ENCODE measurements at places on chromosomes 4 and X.

DNA sequence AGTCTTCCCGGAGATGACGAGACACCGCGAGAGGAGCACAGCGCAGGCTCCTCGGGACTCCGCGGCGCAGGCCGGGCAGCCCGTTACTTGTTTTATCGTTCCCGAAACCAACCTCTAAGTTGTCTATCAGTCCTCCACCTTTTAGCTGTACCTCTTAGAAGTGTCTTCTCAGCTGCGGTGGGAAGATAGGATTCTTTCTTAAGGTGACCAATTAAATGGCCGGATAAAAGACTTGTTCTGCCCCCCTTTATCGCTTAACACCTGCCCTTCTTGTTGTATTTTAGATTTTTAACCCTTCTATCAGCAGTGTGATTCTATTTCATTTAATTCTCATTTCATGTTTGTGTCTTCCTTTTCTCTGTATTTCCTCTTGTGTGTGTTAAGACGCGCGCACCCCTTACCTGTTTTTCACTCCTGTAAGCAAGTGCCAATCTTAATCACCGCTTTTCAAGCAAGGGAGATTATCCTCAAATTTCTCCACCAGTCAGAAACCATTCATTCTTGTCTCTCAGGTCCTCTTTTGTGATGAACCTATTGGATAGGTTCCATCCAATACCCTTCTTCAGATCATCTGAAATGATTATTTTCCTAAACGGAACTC lies at the start of gene SLC9B2:
Gene SLC9B2, minus strand, starts transcription at position 15 of the 601 bp plus-strand sequence. CDS start 9,211 bp downstream, outside the sequence.
- DNase-seq, result peak; percentile 82

DNA sequence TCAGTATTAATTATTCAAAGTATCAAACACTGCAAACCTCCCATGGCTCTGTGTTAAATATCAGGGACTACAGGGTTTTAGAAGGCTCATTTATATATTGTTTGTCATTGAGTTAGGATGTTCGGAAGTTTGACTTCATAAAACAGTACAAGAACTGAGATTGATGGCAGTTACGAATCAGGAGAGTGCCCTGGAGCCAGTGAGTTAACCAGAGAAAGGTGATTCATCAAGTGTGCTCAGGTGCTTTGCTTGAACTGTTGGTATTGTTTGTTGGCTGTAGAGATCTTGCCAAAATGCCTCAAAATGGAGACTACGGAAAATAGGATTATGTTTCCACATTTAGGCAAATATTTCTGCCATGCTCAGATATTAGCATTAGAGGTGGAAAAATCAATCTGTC lies 7.5 kb upstream of the GPR101 start:
- no peak for DNase-seq

DNA sequence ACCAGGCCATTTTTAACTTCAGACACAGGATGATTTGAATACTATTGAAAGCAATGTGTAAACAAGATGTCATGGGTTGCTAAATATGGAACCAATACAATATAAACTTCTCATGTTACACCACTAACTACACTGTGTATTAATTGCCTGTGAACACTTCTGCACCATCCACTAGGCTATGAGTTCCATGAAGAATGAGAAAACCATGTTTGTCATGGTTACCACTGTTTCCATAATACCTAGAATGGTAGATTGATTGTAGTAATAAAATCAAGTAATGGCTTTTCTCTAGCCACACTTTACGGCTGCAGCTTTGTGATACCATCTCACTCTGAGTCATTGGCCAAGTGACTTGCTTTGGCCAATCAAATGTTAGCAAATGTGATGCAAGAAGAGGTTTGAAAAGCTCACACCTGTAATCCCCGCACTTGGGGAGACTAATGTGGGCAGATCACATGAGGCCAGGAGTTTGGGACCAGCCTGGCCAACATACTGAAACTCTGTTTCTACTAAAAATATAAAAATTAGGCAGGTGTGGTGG lies 19.9 kb upstream of the CYBB start:
- no peak for DNase-seq

DNA sequence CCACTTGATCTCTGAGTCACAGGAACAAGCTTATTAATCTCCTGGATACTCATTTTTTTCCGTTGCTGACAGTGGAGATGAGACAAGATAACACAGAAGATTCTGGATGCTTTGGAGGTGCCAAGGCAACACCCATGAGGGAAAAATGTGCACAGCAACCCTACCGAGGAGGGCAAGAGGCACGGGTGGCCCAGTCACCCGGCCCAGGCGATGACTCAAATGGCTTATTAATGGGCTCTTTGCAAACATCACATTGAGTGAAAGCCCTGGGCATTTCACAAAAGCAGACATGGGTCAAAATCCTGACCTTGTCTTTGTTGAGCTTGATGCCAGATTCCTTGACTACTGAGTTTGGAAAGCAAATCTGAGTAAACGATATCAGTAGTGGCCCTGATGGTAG lies 315.1 kb downstream of the STK32B start:
- DNase-seq, result no peak

- peak; percentile 92 for DNase-seq
These were observed at the start of gene OCIAD2 for GRCh38 chr4:48906206-48907173. OCIAD2 (minus strand) TSS chr4:48906774; CDS start chr4:48904549, 2,225 bp downstream.

DNA sequence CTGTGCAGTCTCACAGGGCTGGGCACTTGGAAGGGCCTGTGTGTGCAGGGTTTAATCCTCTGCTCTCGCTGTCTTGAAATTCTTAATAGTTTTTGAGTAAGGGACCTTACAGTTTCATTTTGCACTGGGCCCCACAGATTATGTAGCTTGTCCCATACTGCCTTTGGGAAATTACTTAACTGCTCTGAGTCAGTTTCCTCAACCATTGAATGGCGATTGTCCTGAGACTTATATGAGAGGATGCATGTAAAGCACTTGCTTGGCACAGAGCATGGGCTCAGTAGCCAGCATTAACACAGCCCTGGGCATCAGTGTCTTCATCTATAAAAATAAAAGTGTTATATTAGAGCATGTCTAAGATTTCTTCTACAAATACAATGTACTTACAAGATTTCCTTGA lies 55.8 kb downstream of the CLCN5 start:
- DNase-seq, result no peak

GRCh38 chrX:39839371-39839770 lies 258.4 kb downstream of the BCOR start:
- DNase-seq, result no peak

DNA sequence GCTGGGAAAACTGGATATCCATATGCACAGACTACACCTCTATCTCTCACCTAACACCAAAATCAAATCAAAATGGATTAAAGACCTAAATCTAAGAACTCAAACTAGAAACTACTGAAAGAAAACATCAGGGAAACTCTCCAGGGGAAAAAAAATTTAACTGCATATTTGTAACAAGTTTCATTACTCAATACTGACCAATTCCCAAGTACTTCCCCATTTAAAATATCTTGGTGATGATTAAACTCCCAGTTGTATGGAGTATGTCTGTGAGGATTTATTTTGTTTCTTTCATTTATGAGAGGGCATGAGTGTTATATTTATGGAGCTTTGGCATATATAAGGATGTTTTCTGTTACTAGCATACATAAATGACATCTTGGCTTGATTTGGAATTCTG lies 112.3 kb upstream of the IL15 start:
- DNase-seq, result no peak

- DNase-seq, result no peak
These were observed 224.6 kb downstream of the SOWAHB start for GRCh38 chr4:76673362-76673761.

- DNase-seq, result no peak
These were observed 1.1 kb downstream of the RNF212 start for GRCh38 chr4:1112174-1112820.

GRCh38 chr4:46922205-46922604 lies 13.2 kb upstream of the COX7B2 start:
- DNase-seq, result no peak

GRCh38 chr4:85778632-85779131 lies 303.7 kb downstream of the ARHGAP24 start:
- no peak for DNase-seq

DNA sequence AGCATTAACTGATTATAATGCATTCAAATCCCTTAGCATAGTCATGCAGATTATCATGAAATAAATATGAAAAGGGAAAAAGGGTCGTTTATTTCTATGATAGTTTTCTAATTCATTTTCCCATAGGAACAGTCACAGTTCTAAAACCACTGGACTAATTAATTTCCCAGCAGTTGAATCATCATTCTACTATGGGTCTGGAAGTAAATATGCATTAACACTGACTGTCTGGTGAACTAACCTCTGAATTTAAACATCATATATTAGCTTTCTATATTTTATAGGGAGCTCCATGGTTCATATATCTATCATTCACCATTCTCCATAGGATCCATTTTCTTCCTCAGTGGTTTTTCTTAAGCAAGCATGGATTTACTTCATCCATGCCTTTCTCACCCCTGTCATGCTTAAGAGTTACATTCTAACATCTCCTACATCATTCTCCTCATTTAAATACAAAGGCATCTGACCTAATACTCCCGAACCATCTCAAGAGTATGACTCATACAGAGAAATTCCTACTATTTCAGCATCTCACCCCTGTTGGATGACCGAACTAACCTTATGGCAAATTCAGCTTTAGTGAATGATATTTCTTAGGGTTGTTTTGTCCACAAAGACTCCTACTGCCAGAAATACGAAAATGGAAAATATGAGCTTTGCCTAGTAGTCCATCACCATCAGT lies 198.7 kb upstream of the ADAMTS3 start:
- DNase-seq, result no peak

DNA sequence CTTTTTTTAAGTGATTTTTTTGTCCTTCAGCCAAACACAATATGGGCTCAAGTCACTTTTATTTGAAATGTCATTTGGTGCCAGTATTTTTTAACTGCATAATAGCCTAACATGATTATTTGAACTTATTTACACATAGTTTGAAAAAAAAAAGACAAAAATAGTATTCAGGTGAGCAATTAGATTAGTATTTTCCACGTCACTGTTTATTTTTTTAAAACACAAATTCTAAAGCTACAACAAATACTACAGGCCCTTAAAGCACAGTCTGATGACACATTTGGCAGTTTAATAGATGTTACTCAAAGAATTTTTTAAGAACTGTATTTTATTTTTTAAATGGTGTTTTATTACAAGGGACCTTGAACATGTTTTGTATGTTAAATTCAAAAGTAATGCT lies 62.1 kb downstream of the EDNRA start:
- DNase-seq, result no peak

- DNase-seq, result peak; percentile 55
These were observed 133.1 kb downstream of the CORIN start for GRCh38 chr4:47704693-47705325.

DNA sequence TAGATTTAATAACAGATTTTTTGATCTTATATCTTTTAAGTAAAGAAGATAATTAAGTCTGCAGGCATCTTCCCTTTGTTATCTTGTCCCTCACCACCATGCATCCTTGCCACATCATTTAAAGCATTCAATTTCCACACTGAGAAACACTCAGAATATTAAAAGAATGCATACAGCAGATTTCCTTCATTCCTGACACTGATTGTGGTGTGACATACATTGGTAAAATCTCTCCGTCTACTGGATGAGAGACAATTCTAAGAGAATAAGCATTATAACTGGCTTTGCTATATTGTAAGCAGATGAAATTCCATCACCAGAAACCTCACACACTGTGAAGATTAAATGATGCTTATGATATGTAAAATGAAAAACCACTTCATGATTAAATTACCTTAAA lies 97.4 kb upstream of the TRPC5OS start:
- no peak for DNase-seq

DNA sequence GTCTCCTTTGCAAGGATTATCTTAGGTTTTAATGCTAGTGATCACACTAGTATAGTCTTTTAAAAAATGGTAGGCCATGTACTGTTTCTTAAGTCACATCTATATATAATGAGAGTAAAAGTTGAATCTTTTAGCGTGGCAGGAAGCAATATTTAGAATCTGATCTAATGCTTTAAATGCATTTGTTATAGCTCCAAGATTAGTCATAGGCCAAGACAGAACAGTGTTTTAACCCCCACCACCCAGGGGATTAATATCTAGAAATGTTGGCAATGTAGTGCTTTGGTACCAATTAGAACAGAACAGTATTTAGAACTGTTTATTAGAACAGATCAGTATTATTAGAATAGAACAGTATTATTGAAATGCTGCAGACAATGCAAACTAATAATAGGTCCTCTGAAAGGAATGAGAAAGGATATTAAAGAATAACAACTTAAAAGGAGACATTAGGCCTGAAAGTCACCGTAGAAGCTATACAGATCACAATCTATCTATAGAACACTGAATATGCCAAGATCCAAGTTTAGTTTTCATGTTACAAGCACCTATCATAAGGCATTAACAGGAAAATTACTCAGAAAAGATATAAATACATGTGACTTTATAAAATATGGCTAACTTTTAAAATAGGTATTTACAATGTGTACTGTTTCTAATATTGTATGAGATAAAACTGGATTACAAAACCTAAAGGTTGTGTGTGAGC lies 146.2 kb downstream of the NPNT start:
- DNase-seq, result no peak

DNA sequence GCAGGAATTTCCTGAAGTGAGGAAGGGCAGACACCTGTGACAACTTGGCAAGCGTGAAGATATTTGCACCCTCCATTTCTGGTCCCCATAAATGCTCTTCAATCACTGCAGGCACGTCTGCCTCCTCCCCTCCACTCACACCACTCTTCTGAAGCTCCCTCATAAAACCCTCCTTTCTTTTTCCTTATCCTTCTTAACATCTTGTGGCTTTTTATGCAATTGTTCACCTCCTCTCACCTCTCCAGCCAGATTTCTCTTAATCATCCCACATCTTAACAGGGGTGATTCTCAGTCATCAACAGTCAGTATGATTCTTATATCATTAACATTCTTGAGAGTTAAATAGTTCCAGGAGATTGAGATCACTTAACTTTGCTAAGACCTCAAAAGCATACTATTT lies 277.4 kb downstream of the SPRY1 start:
- DNase-seq, result no peak

GRCh38 chr4:176817204-176817603 lies 24.5 kb upstream of the VEGFC start:
- DNase-seq, result no peak

- DNase-seq, result no peak
These were observed 77.5 kb downstream of the DHRSX start for GRCh38 chrX:2423282-2423681.

DNA sequence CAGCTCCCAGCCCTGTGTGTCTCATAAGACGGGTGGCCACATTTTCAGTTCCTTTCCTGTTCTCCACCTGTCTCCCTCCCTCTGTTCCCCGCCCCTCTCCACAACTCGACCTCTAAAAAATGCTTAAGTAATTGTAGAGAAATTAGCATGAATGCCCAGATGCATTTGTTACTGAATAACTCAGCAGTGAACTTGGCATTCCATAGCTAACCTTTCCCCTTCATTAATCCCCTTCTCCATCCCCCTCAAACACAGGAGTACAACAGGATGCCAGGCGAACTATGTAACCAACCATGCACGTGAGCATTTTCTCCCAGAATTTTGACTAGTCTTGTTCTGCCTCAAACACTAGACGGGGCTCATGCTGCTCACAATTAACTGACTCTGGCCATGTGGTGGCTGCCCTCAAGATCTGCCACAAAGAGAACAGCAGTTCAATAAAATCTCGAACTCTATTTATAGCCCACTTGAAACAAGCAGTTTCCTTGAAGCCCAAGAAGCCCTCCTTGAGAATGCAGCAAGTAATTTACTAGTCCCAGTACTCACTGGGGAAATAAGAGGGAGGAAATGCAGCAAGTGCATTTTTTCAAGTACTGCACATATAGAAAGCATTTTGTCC lies 351.2 kb downstream of the ARHGAP24 start:
- peak; percentile 16 for DNase-seq

GRCh38 chr4:114874321-114874720 lies 239.1 kb downstream of the NDST4 start:
- DNase-seq, result no peak
